Left ventricle myocardium superior (tissue), 1 donor: ENCODE measurements at places on chromosomes 11 and 22. TPM values are rescaled to one million over a fixed set of nuclear protein-coding genes. Genes with fewer than 3 reads are reported as not detected.

MMP27 gene
- total RNA-seq, result not detected

IL17REL gene
- not detected for total RNA-seq

MMP3 gene
- total RNA-seq, result not detected

DNA sequence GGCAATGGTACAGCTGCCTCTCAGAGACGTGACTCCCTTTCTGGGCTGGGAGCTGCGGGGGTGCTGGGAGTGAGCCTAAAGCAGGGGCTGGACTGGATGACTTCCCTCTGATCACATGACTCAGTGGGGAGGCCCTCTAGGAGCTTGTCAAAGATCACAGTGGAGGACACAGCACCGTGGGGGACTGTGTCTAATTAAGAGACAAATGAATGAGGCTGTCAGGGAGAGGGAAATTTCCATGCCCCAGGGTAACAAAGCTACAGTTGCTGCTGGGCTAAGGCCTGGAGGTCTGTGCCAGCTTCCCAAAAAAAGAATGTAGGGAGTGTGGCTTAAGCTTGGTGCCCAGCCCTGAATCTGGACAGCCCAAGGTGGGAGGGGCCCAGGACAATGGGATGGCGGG lies 262.8 kb upstream of the PLET1 start:
- no peak for DNase-seq

GRCh38 chr11:104222464-104222863 lies 58.5 kb upstream of the PDGFD start:
- DNase-seq, result no peak

DNA sequence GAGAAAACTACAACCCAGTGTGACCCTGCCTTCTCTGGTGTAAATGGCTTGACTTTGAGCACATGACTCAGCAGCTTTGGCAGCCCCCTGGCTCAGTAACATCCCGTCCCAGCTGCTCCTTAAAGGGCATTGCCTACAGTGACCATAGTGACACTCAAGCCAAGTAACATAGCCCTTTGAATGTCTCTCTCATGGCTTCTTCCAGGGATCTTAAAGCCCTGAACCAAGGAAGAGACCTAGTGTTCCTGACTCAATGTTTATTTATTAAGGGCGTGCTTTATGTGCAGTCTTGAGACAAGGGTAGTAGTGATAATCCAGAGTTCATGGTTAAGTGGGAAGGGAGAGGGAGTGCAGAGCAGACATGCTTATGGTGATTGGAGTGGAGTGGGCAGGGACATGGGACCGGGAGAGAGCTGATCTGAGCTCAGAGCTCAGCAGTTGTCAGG lies 125.7 kb downstream of the PARVA start:
- DNase-seq, result no peak

- no peak for DNase-seq
These were observed 13.6 kb upstream of the TMEM216 start for GRCh38 chr11:61378713-61379313.

DNA sequence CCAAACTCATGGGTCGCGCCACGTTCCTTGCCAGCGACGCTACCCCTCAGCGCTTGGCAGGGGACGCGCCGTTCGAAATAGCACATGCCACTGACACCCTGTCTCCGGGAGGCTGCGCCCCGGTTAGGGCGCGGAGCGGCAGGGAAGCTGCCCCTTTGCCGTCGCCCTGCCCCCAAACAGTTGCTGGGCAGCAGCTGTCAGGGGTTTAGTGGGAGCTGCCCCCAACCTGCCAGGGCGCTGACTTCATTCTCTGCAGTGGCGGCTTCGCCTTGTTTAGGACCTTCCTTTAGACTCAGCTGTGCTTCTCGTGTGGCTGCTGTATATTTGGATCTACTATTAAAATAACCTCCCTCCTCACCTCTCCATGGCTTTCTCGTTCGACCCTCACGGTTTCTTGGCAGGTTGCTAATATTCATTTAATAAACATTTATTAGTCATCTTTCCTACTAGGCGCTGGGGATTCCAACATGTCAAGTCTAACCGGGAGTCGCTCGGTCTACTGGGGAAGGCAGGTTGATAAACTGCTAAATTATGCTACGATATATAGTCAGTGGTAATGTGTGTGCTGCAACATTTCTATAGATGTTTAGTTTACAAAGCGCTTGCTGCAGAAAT lies 782 bp downstream of the TMEM109 start:
- peak; percentile 65 for DNase-seq

BCO2 gene
- 137 TPM for total RNA-seq

CCDC81 gene
- total RNA-seq, result 0.25 TPM

RASSF10 gene
- total RNA-seq, result 0.42 TPM

LYVE1 gene
- 53.8 TPM for total RNA-seq

TMPRSS13 gene
- 0.15 TPM for total RNA-seq

DNA sequence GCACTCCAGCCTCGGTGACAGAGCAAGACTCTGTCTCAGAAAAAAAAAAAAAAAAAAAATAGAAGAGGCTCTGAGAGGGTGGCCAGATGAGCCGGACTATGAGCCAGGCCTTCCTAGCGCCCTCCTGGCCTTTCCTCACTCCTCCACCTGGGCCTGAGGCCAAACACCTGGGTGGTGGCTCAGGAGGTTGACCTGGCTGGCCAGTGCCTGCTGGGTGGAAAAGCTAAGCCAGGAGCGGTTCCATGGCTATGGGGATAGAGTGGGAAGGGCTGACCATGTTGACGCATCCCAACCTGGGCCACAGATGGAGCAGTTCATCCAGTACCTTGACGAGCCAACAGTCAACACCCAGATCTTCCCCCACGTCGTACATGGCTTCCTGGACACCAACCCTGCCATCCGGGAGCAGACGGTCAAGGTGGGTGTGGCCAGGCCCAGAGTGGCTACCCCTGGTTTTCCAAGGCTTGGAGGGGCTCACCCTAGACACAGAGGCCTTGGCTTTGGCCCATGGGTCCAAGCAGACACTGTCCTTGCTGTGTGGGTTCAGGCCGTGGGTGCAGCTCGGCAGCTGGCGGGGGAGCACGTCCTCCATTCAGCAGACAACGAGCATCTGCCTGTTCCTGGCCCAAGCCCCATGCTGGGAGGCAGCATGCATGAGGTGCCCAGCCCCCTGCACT lies 7.6 kb downstream of the SCYL1 start:
- no peak for DNase-seq

GRCh38 chr11:1747753-1748635 lies 2.4 kb downstream of the IFITM10 start:
- DNase-seq, result peak; percentile 69

DNA sequence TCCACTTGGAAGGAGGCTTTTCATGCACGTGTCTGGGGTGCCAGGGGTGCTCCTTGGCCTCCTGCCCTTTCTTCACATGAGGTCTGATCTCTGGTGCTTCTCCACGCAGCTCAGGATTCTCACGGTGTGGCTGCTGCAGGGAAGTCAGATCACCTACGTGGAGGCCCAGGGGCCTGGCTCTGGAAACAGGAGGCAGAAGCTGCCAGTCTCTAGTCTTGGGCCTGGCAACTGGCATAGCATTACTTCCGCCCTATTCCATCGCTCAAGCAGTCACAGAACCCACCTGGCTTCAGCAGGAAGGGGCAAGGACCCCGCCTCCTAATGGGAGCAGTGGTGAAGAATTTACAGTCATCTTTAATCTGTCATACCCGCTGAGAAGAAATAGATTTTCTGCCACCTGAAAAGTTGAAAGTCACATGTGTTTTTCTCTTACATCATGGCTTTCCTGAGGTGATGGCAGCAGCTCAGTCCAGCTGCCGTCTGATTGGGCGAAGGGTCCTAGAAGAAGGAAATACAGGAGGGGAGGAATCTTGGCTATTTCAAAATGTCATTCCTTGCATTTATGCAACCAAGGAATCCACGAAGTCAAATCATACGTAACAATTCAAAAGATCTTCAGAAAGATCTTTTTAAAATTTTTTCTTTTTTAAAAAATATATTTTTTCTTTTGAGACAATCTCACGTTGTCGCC lies 50.1 kb upstream of the DKK3 start:
- DNase-seq, result no peak

- no peak for DNase-seq
These were observed 94.1 kb upstream of the AMOTL1 start for GRCh38 chr11:94673951-94674491.

- no peak for DNase-seq
These were observed 5.4 kb downstream of the OR8B12 start for GRCh38 chr11:124538019-124538418.

GRCh38 chr11:30478923-30479322 lies 107.2 kb downstream of the MPPED2 start:
- DNase-seq, result peak; percentile 66

DNA sequence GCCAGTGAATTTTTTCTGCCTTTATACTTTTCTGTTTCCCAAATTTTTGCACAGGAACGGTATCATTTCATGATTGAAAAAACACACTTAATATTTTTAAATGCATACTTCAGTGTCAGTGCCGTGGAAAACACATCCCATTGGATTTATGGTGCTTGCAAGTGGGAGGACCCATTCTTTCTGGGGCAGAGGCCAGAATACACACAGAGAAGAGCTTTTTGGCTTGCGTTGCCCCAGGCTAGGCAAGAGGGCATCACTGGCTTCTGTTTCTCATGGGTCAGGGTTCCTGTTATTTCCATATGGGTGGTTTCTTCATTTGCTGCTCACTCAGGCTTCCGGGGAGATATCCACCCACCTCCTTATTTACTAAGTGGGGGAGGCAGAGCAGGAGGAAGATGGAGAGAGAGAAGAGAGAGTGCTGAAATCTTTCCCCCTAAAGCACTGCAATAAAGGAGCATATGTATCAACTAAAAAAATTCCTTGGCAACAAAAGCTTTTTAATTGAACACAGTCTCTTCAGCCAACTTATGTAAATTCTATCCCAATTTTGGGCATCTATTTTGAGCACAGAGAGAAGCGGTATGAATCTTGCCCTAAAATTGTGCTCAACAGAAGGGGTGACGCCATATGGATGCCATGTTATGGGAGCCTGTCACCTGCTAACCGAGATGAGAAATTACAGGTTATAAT lies 66.0 kb upstream of the KIRREL3 start:
- no peak for DNase-seq

GRCh38 chr22:45814198-45814597 lies 142.6 kb downstream of the ATXN10 start:
- DNase-seq, result no peak

- no peak for DNase-seq
These were observed 11.9 kb upstream of the TESMIN start for GRCh38 chr11:68763181-68763721.

DNA sequence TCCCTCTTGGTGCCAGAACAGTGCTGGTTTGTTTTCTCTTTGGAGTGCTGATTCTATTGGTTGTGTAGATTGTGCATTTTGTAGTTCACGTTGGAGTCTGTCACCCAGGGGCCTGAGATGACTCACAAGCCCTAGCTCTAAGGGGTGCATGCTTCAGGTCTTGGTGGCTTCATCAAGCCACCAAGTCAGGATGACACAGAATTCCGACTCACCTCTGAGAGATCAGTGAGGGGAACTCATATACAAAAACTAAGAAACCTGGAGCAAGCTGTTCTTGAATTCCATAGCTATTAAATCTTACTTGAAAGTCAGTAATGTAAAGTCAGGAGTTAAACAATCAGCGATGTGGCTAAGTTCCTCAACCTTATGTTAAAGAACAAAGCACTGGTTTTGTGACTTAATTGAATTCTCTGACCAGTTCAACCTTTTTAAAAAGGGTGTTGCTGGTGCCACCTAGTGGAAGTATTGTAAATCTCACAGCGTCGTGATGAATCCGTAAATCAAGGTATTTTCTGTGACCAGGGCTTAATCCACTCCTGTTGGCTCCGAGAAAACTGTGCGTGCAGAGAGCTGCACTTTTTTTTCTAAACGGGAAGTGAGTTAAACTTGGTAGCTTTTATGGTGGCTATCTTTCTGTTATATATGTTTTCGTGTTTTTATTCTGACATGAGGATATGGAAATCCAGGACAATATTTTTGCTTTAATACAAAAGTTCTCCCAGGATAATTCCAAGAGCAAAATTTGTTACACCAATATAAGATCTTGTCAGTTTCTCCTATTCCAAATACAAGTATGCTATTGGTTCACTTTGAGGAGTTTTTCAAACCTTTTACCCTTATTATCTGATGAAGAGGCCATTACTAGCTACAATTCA lies 14.6 kb downstream of the MMP13 start:
- no peak for DNase-seq
